ENCODE measurements at places on chromosomes 7 and 10. TPM values are rescaled to one million over a fixed set of nuclear protein-coding genes. Genes with fewer than 3 reads are reported as not detected.

The SH2D4B gene
- not detected for polyA plus RNA-seq

- H3K36me3 ChIP-seq, result no peaks in the 10 kb centered on the region
- H3K4me1 ChIP-seq, result no peaks in the 10 kb centered on the region
- no peak overlapping the region for H3K27ac ChIP-seq
- no peak overlapping the region for H3K4me3 ChIP-seq
- no peak for DNase-seq
These were observed 57.1 kb upstream of the CYP2C18 start for GRCh38 chr10:94626476-94626875.

The LLCFC1 gene
- not detected for polyA plus RNA-seq

DNA sequence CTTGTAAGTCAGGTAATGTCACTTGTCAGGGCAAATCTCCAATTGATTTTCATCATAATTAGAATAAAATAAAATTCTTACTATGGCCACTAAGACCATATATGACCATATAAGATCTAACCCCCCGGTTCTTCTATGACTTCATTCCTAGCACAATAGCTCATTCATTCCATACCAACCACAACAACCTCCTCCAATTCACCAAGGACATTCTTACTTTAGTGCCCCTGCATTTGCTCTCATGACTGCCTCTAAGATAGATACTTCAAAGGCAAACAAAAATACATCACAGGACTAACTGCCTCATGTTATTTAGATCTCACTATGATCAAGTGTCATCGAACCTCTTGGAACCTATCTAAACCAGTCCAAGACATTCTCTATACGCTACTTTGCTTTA is 90.8 kb downstream of the SNX13 start:
- H3K27me3 ChIP-seq, result no peaks in the 10 kb centered on the region
- H3K4me1 ChIP-seq, result peaks cover under 1% of the 10 kb centered on the region
- peaks cover 21% of the 10 kb centered on the region for H3K36me3 ChIP-seq
- no peak overlapping the region for H3K4me3 ChIP-seq

DNA sequence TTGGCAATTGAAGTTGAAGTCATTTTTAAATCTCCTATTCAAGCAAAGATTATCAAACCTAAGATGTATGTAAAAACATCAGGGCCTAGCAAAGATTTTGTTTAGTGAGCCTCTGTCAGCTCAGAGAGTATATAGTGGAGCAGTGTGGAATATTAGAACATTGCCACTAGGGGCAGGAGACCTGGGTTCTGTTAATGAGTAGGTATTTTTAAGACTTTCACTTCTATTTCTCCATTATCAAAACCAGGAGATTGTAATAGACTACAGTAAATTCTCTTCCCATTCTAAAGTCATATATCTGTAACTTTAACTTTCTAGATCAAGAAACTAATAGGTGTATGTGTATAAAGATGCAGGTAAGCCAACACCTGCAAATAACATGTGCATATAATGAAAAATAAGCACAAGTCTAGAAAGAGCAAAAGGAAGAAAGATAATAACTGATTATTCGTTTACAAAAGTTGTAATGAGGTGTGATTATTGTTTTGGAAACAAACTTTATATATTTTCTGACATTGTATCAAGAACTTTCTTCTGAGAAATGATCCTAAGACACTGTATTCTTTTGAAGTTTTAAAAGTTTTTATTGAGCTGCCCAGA is 64.4 kb downstream of the KCND2 start:
- no peak for DNase-seq
- no peak overlapping the region for H3K27ac ChIP-seq
- H3K27me3 ChIP-seq, result no peaks in the 10 kb centered on the region
- H3K36me3 ChIP-seq, result no peaks in the 10 kb centered on the region

GRCh38 chr7:15610503-15610902 is 48.7 kb upstream of the AGMO start:
- no peak overlapping the region for H3K4me3 ChIP-seq
- H3K36me3 ChIP-seq, result no peaks in the 10 kb centered on the region
- H3K27me3 ChIP-seq, result no peaks in the 10 kb centered on the region
- H3K4me1 ChIP-seq, result no peaks in the 10 kb centered on the region
- DNase-seq, result no peak

The UCN3 gene
- not detected for polyA plus RNA-seq

The FAM180A gene
- polyA plus RNA-seq, result not detected

The INA gene
- not detected for polyA plus RNA-seq

DNA sequence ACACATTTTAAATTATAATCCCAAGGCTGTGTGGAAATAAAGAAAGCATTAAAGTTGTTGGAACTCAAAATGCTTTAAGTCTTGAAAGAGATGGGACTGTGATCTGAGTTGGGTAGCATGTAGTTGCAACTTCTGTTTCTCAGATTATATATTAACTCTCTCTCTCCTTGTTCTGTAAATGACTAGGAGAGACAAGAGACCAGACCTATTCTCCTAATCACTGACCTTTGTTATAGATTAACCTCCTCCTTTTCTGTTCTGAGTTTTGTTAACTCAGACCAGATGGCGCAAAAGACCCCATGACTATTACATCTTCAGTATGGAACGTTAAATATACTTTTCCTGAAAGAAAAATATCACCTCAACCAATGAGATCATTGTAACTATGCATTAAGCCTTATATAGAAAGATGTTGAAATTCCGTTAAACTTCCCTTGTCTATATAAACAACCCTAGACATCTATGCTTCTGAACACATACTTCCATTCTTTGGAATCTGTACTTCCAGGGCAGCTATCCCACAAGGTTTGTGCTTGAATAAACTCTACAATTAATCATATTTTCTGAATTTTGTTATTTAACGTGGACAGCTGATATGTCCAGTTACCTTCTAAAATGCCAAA is 143.5 kb upstream of the TRIM24 start:
- no peak overlapping the region for H3K27ac ChIP-seq
- H3K4me3 ChIP-seq, result no peak overlapping the region
- no peaks in the 10 kb centered on the region for H3K4me1 ChIP-seq
- H3K27me3 ChIP-seq, result no peaks in the 10 kb centered on the region
- DNase-seq, result no peak

- DNase-seq, result no peak
- H3K4me3 ChIP-seq, result no peak overlapping the region
- no peaks in the 10 kb centered on the region for H3K36me3 ChIP-seq
These were observed 186.4 kb downstream of the PDE1C start for GRCh38 chr7:31883761-31884164.

DNA sequence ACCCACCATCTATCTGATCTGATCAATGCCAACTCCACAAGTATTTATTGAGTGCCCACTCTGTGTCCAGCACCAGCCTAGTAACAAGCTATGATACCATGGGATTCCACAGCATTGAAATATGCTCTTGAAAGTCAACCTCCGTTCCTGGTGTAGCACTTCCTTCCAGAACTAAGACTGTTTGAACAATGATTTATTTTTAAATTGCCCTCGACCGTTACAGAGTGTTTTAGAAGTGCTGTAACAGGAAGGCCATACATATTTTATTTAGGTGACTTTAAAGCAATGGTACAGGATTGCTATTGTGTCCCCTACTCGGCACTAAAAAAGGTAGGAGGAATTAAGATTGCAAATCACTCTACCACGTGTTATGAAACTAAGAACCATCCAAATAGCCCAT is 225.6 kb downstream of the TEX36 start:
- H3K4me1 ChIP-seq, result no peaks in the 10 kb centered on the region
- H3K36me3 ChIP-seq, result no peaks in the 10 kb centered on the region
- H3K27me3 ChIP-seq, result no peaks in the 10 kb centered on the region
- H3K27ac ChIP-seq, result no peak overlapping the region

Measured in CD4-positive, CD25-positive, alpha-beta regulatory T cell (primary cell).